T-helper 1 cell (primary cell): ENCODE measurements at places on chromosomes 16 and 17.

GRCh38 chr16:1984347-1985225 lies 593 bp downstream of the GFER start:
- no peak for DNase-seq

DNA sequence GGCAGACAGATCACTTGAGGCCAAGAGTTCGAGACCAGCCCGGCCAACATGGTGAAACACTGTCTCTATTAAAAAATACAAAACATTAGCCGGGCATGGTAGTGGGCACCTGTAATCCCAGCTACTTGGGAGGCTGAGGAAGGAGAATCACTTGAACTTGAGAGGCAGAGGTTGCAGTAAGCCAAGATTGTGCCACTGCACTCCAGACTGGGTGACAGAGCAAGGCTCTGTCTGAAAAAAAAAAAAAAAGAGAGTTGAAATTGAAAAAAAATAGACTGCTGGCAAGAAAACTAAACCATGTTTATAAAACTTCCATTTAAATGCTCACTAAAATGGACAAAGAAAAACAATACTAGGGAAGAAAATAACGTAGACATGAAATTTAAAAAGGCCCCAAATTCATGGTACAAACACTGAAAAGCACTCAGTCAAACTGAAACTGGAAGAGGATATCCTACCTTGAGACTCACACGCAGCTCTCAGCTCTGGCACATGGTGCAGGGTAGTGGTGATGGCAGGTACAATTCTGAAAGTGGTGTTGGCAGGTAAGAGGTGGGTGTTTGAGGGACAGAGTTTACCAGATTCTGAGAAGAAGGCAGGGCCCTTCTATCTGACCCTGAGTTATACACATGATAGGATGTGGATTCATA lies 19.3 kb downstream of the CNTROB start:
- no peak for DNase-seq

GRCh38 chr17:62822080-62822904 lies 14.2 kb upstream of the MARCHF10 start:
- no peak for DNase-seq

- DNase-seq: no peak
Observed at GRCh38 chr17:58997756-58998553, 108.7 kb downstream of the TRIM37 start.
